ENCODE measurements at places on chromosomes 1 and 21. TPM values are rescaled to one million over a fixed set of nuclear protein-coding genes. Genes with fewer than 3 reads are reported as not detected.
A peak's percentile ranks its signal among the peaks of the same experiment; 100 is the strongest.

GRCh38 chr21:17451364-17451891, 61.4 kb upstream of the CXADR start:
- DNase-seq = peak; percentile 78

GRCh38 chr1:106396020-106396419, 660.5 kb upstream of the PRMT6 start:
- DNase-seq = no peak

- DNase-seq = no peak
These were observed 18.2 kb downstream of the CNTN2 start for GRCh38 chr1:205061227-205061626.

GRCh38 chr1:184340984-184341383, 45.8 kb upstream of the C1orf21 start:
- DNase-seq = no peak

- DNase-seq = no peak
These were observed 25.7 kb upstream of the ERO1B start for GRCh38 chr1:236307435-236307834.

GRCh38 chr1:29812408-29813135, 576.2 kb downstream of the PTPRU start:
- no peak for DNase-seq

MTARC1 gene
- 4.5 TPM for total RNA-seq

C1orf226 gene
- 7.3 TPM for total RNA-seq

OLIG2 gene
- total RNA-seq = 0.09 TPM

C1orf94 gene
- total RNA-seq = not detected

CASQ1 gene
- 28.3 TPM for total RNA-seq

ETV3 gene
- 21.0 TPM for total RNA-seq
